ENCODE measurements at places on chromosomes 7 and 10.

GRCh38 chr7:27080844-27081436, 14.9 kb downstream of the HOXA1 start:
- DNase-seq, result no peak

- no peak for DNase-seq
These were observed 126.7 kb upstream of the ZWINT start for GRCh38 chr10:56487746-56488145.

- DNase-seq, result no peak
These were observed 26.1 kb downstream of the PRSS58 start for GRCh38 chr7:142231716-142232115.

DNA sequence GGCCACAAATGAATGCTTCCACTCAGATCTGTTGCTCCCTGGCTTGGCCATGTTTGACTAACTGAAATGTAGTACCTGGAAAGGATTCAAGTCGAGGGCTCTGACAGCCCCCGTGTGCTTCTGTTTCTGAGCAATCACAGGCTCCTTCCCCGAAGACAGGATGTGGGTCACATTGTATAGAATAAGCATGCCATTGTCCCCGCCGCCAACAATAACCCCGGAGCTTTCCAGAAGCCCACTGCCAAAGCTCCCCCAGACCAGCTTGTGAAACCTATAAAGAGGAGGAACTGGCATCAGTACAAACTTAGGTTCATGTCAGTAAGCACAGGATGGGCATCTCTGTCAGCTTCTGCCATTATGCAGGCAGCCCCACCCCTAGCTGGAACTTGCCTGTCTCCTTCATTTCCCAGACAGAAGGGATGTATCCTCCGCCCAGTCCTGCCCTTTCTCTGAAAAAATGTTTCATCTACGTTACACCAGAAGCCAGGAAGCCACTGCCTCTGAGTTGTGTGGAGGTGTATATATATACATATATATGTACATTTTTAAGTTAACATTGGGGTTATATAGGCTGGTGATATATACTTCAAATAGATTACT, 10.3 kb downstream of the SEC31B start:
- no peak for DNase-seq

DNA sequence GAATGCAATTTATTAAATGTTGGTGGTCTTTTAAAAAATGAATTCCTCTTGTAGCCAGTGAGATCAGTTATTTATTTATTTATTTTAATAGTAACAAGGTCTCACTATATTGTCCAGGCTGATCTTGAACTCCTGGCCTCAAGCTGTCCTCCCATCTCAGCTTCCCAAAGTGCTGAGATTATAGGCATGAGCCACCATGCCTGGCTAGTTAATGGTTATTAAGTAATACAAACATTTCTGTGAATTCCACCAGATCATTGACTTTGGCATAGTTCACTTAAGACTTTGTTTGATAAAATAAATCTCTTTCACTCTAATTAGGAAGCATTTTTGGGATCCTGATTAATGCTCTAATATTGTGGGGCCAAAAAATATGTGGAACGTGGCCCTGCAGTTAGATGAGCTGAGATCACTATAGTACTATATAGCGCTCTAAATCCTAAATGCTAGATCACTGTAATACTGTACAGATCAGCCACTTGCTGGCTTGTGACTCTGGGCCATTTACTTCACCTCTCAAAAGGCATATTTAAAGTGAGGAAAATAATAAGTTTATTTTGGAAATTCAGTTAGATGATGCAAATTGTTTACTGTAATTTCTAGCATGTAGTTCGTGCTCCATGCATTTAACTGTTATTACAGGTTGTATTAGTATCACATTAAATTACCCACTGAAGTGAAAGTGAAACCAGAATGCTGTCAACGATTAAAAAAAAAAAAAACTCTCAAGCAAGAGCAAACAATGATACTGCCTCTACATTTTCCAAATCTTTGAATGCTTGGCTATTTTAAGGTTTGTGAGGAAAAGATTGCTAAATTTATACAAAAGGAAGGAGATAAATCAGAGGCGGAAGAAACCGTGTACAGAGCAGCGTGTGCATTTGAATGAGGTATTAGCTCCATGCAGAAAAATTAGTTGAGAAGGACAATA, 15.9 kb upstream of the FAS start:
- no peak for DNase-seq

GRCh38 chr10:36725581-36726520, 399.5 kb upstream of the ANKRD30A start:
- DNase-seq, result no peak

GRCh38 chr10:130194991-130195645, 58.9 kb downstream of the GLRX3 start:
- DNase-seq, result no peak

DNA sequence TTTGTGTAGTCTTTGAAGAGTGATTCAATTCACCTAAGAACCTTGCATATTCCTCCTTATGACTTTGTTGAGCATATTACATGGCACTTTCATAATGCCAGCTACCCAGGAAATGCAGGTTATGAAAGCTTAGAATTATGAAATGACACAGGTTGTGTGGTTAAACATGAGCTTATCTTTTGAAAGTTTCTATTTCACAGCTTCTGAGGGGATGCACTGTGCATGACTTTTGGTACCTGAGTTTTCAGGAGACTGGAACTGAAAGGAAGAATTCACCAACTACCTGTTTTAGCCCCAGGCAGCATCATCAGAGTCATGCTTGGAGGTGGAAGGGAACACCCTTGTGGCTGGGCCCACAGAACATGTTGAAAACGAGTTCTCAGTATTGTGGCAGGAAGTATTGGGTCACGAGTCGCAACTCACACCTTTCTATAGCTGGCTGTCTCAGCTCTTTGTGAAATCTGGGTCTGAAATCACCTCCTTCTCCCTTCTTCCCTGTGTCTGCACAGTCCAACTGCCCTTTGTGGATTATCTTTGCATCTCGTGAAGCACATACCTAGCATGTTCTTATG, 228.2 kb downstream of the PTEN start:
- no peak for DNase-seq

GRCh38 chr7:132193898-132194297, 382.4 kb downstream of the PLXNA4 start:
- no peak for DNase-seq

- DNase-seq, result no peak
These were observed 38.2 kb downstream of the AVL9 start for GRCh38 chr7:32533276-32534029.

DNA sequence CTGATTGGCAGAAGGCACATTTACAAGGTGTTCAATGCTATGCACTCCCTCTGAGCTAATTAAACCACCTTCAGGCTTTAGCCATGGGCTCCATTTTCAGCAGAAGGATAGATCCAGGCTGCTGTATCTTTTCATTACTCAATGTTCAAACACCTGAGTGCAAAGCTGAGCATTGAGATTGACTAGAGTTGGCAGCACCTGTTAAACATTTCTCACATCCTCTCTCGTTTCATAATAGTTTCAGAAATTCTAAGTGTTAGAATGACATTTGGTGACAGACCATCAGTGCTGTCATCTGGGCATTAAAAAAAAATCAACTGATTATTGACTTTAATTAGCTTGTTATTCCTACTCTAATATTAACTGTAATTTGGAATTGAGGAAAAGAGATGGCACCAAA, 187.1 kb upstream of the SEMA3E start:
- DNase-seq, result no peak

DNA sequence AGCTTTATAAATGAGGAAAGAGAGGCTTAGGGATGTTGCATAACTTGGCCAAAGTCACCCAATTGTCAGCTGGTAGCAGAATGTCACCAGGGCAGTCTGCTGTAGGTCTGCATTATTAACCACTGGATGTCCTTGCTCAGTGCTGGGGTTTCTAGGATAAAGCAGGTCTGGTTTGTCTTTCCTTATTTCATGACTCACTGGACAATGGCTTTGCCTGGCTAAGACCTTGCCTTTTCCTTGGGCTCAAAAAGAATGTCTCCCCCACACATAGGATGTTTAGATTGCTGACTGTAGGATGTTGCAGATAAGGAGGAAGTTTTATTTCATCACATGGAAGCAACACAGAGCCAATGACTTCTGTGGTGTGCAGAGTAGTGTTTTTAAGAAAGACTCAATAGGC, 29.4 kb downstream of the WDFY4 start:
- no peak for DNase-seq

DNA sequence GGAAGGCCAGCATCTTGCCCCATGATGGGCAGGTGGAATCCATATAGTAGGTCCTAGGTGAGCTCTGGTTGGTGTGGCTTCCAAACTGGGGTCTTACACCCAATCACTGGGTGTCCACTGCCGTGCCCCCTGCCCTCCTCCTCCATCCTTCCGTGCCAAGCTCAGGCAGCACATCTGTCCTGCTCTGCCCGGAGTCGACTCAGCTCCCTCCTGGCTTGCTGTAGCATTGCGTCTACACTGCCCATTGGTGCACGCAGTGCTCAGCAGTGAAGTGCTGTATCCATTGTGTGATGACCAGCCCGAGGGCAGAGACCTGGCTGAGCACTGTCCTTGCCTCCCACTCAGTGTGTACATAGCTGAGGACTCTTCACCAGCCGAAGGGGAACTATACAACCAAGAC, 148.4 kb downstream of the ADAM12 start:
- DNase-seq, result no peak

- peak; percentile 51 for DNase-seq
These were observed 25.7 kb downstream of the SUV39H2 start for GRCh38 chr10:14904316-14904732.

GRCh38 chr7:131302876-131303707, 24.6 kb upstream of the MKLN1 start:
- peak; percentile 63 for DNase-seq

DNA sequence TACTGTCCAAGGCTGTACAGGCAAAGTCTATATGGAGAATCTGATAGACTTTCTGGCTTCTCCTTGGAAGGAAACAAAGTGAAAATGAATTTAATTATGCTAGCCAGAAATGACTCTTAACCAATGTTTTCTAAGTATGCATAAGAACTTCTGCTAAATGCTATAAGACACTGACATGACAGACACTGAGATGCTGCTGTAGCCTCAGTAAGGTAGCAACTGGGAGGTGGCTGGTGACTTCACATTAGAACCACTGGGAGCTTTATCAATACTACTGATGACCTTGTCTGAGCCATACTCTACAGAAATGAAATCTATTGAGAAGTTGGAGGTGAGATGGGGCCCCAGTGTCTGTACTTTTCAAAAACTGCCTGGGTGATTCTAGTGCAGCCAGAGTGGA, 188.6 kb downstream of the ZNF365 start:
- DNase-seq, result no peak

GRCh38 chr10:69411476-69411875, 5.2 kb downstream of the TACR2 start:
- no peak for DNase-seq

GRCh38 chr7:106575138-106575823, 85.7 kb downstream of the CCDC71L start:
- DNase-seq, result no peak

DNA sequence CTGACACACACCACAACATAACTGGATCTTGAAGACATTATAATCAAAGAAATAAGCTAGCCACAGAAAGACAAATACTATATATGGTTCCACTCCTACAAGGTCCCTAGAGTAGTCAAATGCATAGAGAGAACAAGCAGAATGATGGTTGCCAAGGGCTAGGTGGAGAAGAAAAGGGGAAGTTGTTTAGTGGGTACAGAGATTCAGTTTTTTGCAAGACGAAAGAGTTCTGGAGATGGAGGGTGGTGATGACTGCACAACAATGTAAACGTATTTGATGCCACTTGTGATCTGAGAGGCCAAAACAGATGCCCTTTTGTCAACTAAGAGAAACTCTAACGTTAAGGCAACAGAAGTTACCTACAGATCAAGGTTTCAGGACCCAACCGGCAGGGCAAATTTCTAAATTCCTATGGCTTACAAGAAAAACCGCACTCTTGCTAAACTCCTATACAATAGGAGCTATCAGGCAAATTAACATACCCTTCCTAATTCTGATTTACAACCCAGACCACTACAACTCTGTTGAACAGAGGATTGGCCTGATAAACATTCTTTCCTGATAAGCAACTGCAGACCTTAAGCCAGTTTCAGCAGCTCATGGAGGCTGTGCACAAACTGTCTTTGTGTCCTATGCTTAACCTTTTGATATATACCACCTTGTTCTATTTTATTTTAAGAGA, 69.0 kb downstream of the FAM107B start:
- DNase-seq, result no peak

DNA sequence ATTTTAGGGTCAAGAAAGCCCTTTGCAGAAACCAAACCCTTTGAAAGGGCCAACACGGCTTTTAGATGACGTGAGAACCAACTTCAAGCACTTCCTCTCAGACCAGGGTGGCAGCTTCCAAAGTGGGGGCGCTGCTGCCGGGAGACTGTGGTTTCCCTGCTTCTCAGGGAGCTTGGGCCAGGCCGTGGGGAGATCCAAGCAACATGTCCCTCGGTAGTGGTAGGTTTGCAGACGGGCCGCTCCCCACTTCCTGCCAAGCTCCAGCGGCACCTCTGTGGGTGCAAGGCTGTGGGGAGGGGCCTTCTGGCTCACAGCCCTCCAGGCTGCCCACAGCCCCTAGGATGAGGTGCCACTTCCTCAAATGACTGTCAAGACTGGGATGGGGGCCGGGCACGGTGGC, 132.4 kb downstream of the FAM53B start:
- DNase-seq, result no peak

- no peak for DNase-seq
These were observed 75.9 kb downstream of the MYL10 start for GRCh38 chr7:101553018-101553770.

- DNase-seq, result peak; percentile 85
These were observed 69.7 kb downstream of the CALML3 start for GRCh38 chr10:5594271-5595049.

GRCh38 chr7:74617180-74617744, 40.3 kb upstream of the GTF2I start:
- no peak for DNase-seq

DNA sequence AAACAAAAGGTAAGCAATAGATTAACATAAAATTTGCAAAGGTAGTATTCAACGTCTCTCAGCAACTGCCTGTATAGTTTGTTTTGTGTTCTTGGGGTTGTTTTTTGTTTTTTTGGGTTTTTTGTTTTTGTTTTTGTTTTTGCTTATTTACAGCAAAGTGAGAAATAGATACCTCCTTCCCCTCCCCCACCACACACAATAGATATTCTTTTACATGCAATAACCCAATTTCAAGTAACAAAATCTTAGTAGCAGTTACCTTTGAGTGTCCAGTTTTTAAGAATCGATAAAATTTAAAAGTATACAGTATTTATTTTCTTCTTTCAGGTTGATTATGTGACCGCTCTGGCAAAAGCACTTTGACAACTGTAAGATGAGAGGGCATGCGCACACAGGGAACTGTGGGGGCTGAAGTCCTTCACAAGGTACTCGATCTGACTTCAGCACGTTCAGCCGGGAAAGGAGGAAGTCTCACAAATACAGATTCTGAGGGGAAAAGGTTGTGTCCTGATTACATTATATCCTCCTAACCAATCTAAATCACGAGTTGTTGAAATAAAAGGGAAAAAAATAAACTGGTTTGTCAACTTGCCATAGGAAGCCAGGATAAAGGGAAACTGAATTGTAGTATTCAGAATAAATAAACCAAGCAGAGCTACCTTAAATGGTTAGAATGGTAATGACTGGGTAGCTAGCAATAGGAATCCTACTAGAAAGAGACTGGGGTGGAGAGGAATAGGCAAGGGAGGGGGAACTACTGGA, 47.8 kb downstream of the CPEB3 start:
- peak; percentile 36 for DNase-seq

Measured in foreskin fibroblast (primary cell).